ENCODE measurements at places on chromosomes 2 and 18.

- DNase-seq = no peak
These were observed 52.2 kb upstream of the KCNH7 start for GRCh38 chr2:162890690-162891311.

DNA sequence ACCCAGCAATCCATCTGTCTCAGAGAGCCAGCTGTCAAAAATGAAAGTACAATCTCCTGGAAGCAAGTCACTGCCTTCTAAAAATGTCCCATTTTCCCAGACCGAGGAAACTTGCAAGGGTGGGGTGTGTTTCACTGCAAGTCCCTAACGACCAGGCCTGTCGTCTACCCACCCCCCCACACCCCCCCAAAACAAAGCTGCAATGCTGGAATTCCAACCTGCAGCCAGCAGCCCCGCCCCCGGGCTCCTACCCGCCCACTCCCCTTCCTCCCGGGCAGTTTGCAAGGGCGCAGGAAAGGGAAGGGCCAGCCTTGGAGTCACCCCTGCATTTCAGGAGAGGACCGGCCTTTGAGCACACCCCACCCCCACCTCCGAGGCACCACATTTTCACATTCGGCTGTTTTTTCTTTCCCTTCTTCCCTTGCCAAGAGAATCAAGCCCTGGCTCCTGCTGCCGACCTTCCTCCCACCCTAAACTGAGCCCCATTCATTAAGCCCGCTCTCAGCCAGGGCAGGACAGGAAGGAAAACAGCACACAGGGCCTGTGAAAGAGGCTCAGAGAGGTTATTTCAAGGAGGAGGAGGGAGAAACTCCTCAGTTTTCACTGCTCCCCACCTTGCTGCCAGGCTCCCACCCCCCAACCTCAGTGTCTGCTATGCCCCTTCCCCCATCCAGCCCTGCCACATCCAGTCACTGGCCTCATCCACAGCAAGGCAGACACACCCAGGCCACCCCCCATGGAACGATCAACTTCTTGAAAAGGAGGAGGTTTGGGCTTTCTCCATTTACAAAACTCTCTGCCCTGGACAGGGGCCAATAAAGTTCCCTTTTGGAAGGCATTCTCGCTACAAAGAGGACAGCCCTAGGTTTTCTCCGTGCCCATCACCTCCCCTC is 11.3 kb downstream of the SMAD7 start:
- no peak for DNase-seq

GRCh38 chr2:215511454-215512346 is 75.8 kb upstream of the FN1 start:
- no peak for DNase-seq

DNA sequence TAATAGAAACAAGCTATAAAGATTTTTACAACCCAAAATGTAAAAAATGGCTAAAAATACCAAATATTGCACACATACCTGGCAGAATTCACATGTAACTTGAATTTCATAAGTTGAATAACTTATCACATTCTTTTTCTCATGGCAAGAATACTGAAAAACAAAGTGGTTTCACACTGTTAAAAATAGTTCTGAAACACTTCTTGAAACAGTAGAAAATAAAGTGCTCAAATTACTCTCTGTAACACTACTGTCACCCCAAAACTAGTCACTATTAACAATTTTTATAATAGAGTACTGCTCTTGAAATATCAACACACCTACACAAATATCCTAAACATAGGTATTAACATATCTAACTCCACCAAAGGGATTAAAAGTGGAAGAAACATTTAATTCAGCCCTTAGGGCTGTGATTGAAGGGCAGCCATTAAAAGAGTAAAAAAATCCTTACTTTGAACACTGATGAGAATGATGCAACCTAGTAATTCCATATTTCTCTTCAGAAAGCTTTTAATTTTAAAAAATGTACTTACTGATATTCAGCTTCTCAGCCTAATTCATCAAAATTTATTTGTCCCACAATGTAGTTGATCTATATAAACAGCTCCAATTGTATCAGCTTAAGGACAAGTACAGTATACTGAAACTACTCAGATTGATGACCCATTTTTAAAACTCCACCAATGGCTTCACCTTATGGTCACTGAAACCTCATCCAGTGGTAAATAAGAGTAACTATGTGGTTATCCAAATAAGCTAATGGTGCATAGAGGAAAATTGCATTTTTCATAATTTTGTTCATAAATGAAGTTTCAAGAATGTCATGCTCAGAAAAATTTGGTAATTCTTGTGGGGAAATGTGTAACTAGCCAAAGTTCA is 31.4 kb downstream of the ATF2 start:
- no peak for DNase-seq

DNA sequence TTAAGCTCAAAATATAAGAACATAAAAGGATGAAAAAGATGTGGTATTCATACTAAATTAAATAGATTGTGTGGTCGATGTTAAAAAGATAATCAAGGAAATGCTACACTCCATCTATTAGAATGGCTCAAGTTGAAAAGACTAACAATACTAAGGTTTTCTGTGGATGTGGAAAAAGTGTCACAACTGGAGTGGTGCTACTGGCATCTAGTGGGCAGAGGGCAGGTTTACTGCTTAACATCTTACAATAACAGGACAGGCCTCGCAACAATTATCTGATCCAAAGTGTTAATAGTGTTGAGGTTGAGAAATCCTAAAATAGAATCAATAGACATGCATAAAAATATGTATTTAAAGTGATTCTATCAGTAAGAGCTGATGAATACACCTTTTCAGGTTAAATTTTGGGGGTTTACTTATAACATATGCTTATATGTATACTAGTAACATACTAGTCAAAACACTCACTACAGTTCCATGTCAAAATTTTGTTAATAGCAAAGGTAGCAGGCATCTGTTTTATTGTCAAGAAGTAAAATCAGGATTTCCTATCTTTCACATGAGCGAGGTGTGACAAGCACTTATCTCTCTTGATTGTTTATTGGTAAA is 91.5 kb upstream of the TMEFF2 start:
- no peak for DNase-seq

GRCh38 chr2:102074152-102074783 is 68.3 kb upstream of the IL1R1 start:
- DNase-seq = no peak

Data from stimulated activated naive CD4-positive, alpha-beta T cell (primary cell).